Astrocyte (in vitro differentiated cells and primary cell): ENCODE measurements at places on chromosomes 1 and 21. TPM values are rescaled to one million over a fixed set of nuclear protein-coding genes. Genes with fewer than 3 reads are reported as not detected.

DNA sequence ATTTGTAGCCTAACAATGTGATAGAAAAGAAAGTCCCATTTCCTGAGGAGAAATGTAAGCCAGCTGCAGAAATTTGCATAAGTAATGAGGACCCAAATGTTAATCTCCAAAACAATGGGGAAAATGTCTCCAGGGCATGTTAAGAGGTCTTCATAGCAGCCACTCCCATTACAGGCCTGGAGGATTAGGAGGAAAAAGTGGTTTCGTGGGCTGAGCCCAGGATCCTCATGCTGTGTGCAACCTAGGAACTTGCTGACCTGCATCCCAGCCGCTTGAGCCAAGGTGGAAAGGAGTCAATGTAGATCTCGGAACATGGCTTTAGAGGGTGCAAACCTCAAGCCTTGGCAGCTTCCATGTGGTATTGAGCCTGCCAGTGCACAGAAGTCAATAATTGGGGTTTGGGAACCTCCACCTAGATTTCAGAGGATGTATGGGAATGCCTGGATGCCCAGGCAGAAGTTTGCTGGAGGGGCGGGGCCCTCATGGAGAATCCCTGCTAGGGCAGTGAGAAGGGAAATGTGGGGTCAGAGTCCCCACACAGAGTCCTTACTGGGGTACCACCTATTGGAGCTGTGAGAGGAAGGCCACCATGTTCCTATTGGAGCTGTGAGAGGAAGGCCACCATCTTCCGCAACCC, 14.2 kb upstream of the F13B start:
- no peaks in the 10 kb centered on the region for H3K4me1 ChIP-seq
- H3K27ac ChIP-seq = no peak overlapping the region
- DNase-seq = no peak
- no peak overlapping the region for H3K4me3 ChIP-seq

LAD1 gene
- total RNA-seq = 0.29 and 1.2 TPM in 2 replicates

PPM1J gene
- 5.2 TPM in 2 replicates for total RNA-seq

GRCh38 chr1:75908717-75909152, 23.5 kb downstream of the ASB17 start:
- H3K27ac ChIP-seq = no peak overlapping the region
- H3K27me3 ChIP-seq = no peaks in the 10 kb centered on the region
- DNase-seq = peak; percentile 16

DNA sequence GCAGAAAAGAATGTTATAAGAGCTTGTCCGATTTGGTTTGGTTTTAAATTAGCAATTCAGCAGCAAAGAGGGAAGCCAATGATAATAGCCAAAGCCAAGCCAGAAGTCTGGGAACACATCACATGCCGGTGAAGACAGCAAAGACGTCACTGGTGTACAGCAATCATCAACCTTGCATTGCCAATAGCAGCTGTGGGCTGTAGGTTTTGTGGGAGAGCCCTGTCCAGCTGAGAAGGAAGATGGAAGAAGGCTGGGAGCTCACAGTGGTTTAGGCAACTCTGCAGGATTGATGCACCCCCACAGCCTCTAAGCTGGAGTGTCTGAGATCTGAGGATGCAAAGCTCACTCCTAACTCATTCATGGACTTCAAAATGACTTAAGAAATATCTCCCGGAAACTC, 338.7 kb downstream of the SIPA1L2 start:
- H3K4me3 ChIP-seq = no peak overlapping the region
- no peaks in the 10 kb centered on the region for H3K4me1 ChIP-seq
- no peak overlapping the region for H3K27ac ChIP-seq

DNA sequence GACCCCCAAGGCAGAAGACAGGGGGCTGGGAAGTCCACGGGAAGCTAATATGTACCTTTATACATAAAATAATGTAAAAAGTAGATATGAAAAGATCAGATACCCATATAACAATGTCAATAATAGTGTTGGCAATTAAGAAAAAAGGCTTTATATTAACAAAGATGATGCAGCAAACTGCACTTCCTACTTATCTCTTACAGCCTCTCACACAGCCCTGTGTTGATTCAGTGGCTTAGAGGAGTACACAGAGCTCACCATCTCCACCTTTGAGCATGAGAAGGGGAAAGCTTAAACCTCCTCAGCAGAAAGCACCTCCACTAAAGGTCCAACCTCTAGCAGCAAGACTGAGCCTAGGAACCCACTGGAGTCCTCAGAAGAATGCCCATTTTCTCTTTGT, 7.2 kb upstream of the VSIG8 start:
- H3K27ac ChIP-seq = no peak overlapping the region
- H3K4me1 ChIP-seq = peaks cover 14% of the 10 kb centered on the region
- DNase-seq = no peak

- H3K4me3 ChIP-seq = peak within 1 kb of the TSS; percentile 61
- H3K27ac ChIP-seq = no peak within 1 kb of the TSS
- no peaks in the 10 kb centered on the region for H3K27me3 ChIP-seq
- no peaks in the 10 kb centered on the region for H3K36me3 ChIP-seq
- DNase-seq = peak; percentile 48
Measured at GRCh38 chr1:9128520-9129265, at the start of gene GPR157. Gene GPR157 (minus strand): TSS chr1:9129102. CDS start chr1:9129027, 75 bp downstream.

DNA sequence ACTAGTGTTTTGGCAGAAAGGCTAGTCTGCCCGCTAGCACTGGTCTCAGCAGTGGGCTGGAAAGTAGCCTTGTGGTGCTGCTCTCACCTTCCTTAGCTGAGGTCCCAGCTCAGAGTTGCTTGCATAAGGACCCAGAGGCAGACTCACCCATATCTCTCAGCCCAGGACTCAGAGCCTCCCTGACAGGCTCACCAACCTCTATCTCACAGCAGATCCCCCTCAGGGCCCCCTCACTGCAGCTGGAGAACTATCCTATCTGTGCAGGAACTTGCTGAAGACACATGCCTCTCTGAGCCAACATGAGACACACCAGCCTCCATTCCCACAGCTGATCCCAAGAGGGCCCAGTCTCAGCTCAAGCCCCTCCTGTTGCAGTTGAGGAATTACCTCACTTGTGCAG, 82.6 kb downstream of the IARS2 start:
- peaks cover 24% of the 10 kb centered on the region for H3K36me3 ChIP-seq
- no peak for DNase-seq
- no peaks in the 10 kb centered on the region for H3K4me1 ChIP-seq
- H3K27me3 ChIP-seq = no peaks in the 10 kb centered on the region
- no peak overlapping the region for H3K27ac ChIP-seq

- H3K4me3 ChIP-seq = no peak overlapping the region
- no peak overlapping the region for H3K27ac ChIP-seq
- no peak for DNase-seq
- H3K36me3 ChIP-seq = peaks cover 43% of the 10 kb centered on the region
- no peaks in the 10 kb centered on the region for H3K27me3 ChIP-seq
Measured at GRCh38 chr1:55073187-55073916, 34.0 kb downstream of the PCSK9 start.

ACOT11 gene
- 1.5 and 2.7 TPM in 2 replicates for total RNA-seq

TP73 gene
- 0.18 TPM in 1 of 2 replicates, not detected in the other for total RNA-seq

DNA sequence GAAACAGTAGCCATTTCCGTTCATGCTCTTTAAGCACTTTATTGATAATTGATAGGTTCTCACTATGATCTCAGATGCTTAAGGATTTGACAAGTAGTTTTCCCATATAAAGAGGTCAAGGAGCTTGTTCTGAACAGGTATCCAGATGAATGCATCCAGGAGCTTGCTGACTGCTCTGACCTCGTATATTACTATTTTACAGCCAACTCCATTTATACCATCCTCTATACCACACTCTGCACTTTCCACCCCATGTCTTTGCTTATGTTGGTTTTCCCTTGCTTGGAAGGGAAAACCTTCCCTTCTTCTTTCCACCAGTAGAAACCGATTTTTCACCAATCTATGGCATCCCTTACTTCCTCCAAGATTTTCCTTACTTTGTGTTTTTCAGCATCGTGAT, 107.2 kb downstream of the LHX9 start:
- DNase-seq = no peak
- H3K36me3 ChIP-seq = no peaks in the 10 kb centered on the region
- no peak overlapping the region for H3K27ac ChIP-seq
- no peaks in the 10 kb centered on the region for H3K4me1 ChIP-seq
- no peak overlapping the region for H3K4me3 ChIP-seq

DNA sequence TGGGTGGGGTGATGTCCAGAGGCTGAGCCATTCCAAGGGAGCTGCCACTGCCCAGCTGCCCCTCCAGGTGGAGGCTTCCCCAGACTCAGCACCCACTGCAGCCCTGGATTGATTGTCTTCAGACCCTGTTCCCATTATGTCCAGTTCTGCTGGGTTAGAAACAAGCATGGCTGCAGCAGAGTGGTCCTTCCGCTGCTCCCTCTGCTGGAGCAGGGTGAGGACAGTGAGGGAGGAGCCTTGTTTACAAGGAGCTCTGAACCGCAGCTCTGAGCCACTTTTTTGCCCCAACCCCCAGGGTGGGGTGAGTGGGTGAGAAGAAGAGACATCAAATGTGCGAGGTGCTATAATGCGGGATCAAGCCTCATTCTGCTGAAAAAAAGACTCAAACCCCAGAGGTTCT, 2.3 kb downstream of the TNNT2 start:
- H3K4me1 ChIP-seq = peaks cover 12% of the 10 kb centered on the region
- DNase-seq = no peak
- no peaks in the 10 kb centered on the region for H3K36me3 ChIP-seq

OR4F16 gene
- total RNA-seq = not detected in 2 replicates

- H3K4me1 ChIP-seq = no peaks in the 10 kb centered on the region
- H3K36me3 ChIP-seq = no peaks in the 10 kb centered on the region
- DNase-seq = no peak
- no peak overlapping the region for H3K4me3 ChIP-seq
Measured at GRCh38 chr21:42781150-42781970, 98.0 kb downstream of the WDR4 start.

DNA sequence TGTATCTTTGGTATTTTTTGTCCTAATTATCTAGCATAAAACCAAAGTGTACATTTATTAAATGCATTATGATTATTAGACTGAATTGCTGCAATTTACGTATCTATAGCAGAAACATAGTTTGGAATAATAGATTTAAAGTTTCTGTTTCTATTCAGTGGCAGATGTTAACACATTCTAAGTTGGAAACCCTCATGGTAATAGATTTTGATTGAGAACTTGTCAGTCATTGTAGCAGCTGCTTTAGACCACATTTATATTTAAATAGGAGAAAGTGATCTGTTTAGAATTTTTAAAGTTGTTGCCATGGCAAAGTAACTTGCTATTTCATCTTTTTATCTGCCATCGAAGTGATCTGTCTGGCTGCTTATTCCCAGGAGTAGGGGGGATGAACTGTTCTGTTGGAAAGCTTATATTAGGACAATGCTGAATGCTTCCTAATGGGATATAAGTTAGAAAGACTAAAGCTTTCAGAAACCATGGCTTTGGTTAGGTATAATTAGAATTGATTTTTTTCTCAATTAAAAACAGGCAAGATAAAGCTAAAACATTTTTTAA, 61.6 kb downstream of the HS2ST1 start:
- H3K4me1 ChIP-seq = no peaks in the 10 kb centered on the region
- no peak overlapping the region for H3K27ac ChIP-seq
- no peaks in the 10 kb centered on the region for H3K27me3 ChIP-seq
- H3K4me3 ChIP-seq = no peak overlapping the region

DNA sequence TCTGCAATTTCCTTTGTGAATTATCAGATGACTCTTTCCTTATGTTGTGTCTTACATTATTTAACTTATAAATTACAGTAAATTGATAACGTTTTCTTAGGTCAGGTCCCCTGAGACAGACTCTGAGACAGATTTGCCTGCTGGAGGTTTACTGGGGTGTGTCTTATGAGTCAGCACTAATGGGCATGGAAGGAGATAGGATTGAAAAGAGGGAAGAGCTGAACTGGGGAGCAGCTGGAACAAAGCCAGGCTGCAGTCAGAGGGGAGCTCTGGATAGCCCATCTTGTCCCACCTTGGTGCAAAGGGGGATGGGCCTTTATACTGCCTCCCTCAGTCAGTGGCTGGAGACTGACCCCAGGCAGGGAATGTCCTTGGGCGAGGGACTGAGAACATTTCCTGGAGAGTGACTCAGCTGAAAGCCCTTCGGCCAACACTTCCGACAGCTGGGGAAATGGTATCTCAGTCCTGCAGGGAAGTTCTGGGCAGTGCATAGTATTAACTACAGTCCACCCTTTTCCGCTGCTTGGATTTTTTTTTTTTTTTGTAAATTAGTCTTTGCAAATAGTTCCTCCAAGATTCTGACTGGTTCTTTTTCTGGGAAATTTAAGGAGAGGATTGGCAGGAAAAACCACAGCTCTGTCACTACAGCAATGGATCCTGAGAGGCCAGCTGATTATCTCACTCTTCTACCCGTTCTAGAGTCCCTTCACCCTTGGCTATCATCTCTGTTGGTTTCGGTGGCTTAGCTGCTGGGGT, 39.1 kb upstream of the CDC42BPA start:
- no peaks in the 10 kb centered on the region for H3K36me3 ChIP-seq
- peak overlapping the region; percentile 52 for H3K27ac ChIP-seq
- H3K4me1 ChIP-seq = peaks cover 18% of the 10 kb centered on the region
- peak; percentile 81 for DNase-seq
- no peaks in the 10 kb centered on the region for H3K27me3 ChIP-seq
- H3K4me3 ChIP-seq = peak overlapping the region; percentile 10

- H3K4me3 ChIP-seq = no peak overlapping the region
- H3K4me1 ChIP-seq = peaks cover 38% of the 10 kb centered on the region
- H3K36me3 ChIP-seq = no peaks in the 10 kb centered on the region
- H3K27ac ChIP-seq = peak overlapping the region; percentile 93
- H3K27me3 ChIP-seq = no peaks in the 10 kb centered on the region
Measured at GRCh38 chr1:234970401-234970730, 158.3 kb downstream of the TOMM20 start.

DNA sequence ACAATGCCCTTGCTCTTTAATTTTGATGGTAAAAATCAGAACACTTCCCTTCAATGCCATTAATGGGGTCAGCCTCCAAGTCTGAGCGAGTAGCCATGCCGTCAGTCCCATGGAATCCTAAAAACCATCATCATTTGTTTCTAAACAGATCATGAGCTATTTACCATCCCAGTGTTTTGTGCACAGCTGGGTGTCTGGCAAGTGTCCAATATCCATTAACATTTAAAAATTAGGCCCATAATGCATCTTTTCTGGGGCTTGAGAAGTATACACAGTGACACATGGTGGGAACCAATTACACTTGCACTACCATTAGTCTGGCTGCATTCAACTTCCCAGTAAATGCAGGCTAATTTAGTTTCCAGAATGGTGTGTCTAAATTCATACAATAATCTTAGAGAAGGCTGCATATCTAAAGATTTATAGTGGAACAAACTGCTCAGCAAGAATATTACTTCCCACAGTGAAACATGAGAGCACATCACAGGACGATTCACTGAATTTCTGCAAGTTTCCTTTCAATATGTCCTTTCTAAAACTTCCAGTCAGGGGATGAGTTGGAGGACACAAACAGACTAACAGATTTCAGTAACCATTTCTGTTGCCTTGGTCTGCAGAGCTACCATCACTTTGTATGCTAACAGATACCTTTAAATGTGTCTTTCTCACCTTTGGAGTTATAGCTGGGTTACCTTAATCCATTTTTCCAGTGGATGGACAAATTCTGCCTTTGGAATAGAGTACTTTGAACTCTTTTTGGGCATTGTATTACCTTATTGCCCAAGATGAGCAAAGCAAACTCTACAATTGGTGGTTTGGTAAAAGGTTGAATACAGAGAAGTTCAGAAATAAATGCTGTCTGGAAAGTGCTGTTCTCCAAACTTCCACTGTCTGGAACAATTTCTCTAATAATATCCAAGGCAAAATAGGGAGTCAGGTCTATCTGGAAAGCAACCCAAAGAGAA, 258.0 kb downstream of the PTBP2 start:
- H3K36me3 ChIP-seq = no peaks in the 10 kb centered on the region
- no peak overlapping the region for H3K4me3 ChIP-seq
- no peak overlapping the region for H3K27ac ChIP-seq
